Nephron progenitor cell (in vitro differentiated cells): ENCODE measurements at places on chromosomes 7 and 10.

GRCh38 chr7:116621649-116622048, 50.3 kb upstream of the MET start:
- H3K36me3 ChIP-seq = peaks cover 5% of the 10 kb centered on the region
- DNase-seq = no peak
- H3K27ac ChIP-seq = no peak overlapping the region
- no peaks in the 10 kb centered on the region for H3K4me1 ChIP-seq
- H3K27me3 ChIP-seq = peaks cover 12% of the 10 kb centered on the region

DNA sequence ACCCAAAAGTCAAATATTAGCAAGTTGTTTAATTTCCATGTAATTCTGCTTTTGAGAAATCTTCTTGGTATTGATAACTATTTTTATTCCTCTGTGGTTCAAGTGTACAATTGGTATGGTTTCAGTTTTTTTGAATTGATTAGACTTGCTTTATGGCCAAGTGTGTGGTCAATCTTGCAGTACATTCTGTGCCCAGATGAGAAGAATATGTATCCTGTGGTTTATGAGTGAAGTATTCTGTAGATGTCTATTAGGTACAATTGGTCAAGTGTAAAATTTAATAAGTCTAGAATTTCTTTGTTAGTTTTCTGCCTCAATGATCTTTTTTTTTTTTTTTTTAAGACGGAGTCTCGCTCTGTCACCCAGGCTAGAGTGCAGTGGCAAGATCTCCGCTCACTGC, 36.6 kb upstream of the C7orf33 start:
- no peaks in the 10 kb centered on the region for H3K4me1 ChIP-seq
- peaks cover 18% of the 10 kb centered on the region for H3K27me3 ChIP-seq
- H3K27ac ChIP-seq = no peak overlapping the region
- H3K4me3 ChIP-seq = no peak overlapping the region
- DNase-seq = no peak

DNA sequence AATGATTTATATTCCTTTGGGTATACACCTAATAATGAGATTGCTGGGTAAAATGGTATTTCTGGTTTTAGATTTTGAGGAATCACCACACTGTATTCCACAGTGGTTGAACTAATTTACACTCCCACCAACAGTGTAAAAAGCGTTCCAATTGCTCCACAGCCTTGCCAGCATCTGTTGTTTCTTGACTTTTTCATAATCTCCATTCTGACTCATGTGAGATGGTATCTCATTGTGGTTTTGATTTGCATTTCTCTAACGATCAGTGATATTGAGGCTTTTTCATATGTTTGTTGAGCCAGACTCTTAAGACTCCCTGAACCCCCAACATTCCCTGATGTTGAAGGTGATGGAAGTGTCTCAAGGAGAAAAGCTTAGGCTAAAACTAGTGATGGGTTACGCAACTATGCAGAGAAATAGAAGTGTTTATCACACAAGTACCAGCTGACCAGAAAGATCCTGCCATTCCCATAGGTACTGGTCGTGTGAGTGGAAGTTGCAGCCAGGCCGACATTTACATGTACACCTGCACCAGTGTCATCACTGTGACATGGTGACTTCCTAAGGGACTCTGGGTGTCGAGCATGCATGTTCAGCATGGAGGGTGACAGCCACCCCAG, 711.2 kb upstream of the NRP1 start:
- H3K4me1 ChIP-seq = peaks cover 23% of the 10 kb centered on the region
- no peak for DNase-seq
- no peak overlapping the region for H3K4me3 ChIP-seq
- peaks cover 7% of the 10 kb centered on the region for H3K27me3 ChIP-seq
- no peaks in the 10 kb centered on the region for H3K36me3 ChIP-seq

DNA sequence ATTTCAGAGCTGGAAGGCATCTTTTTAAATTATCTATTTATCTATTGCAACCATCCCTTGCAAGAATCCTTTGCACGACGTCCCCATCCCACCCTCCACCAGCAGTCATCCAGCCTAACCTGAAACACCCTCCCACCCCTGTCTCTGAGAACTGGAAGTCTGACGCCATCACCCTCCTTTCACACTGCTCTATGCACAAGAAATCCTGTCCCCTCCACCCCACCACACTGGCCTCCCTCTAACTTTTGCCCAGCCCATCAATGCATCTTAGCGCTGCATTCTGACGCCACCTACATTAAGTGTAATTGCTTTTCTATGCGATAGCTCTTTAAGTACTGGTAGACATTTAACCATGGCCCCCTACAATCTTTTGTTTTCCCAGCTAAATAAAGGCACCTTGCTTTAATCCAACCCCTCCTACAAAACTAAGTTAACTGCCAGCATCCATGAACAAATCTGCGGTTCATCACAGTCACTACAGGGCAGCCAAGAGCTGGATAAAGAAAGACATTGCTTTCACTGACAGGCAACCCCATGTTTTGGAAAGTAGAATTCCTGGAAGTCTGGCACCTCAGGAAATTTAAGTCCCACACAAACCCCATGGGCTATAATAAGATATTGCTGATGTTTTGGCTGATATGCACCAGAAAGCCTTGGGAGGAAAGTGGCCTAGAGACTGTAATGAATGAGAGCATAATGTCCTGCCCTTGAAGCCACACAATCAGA, 128.0 kb downstream of the GLI3 start:
- H3K27ac ChIP-seq = peak overlapping the region; percentile 93
- no peak for DNase-seq
- no peaks in the 10 kb centered on the region for H3K27me3 ChIP-seq
- peaks cover 77% of the 10 kb centered on the region for H3K4me1 ChIP-seq

DNA sequence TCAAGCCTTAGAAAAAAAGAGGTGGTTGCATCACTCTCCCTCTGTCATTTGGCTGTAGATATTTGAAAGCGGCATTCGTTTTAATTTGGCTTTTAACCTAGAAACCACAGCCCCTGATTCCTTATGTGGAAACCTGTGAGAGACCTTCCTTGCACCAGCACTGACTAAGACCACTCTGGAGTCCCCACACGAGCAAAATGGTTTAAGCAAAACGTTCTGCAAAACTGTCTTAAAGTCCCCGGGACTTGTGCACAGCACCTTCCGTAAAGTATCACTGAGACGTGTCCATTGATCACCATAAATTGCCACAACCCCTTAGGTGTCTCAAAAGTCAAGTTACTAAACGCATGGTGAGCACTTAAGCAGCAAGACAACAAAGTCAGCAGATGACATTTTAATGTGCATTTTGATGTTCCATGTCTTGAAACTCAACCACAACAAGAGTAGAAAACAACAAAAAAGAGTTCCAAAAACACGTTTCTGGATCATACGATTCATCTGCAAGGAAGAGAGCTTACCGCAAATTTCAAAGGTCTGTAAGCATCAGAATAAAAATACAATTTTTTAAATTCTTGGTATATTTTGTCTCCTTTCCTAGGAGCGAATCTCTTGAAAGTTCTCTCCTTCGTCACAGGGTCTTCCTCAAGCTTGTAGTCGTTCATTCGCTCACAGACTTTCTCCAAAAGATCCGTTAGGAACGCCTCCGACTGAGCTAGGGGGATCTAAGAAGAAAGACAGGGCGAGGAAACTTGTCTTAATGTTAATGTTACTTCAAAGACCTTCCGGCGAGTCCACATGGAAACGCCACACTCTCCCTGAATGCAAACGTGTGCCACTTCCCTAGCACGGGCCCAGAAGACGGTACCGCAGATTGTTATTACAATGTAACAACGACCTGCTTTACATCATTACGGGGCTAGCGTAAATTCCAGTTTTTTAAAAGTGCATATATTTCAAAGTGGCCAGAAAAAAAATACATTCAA, 37.7 kb downstream of the CNPY1 start:
- H3K27ac ChIP-seq = no peak overlapping the region
- H3K4me1 ChIP-seq = peaks cover 39% of the 10 kb centered on the region

- H3K27ac ChIP-seq = no peak overlapping the region
- DNase-seq = no peak
- H3K4me3 ChIP-seq = no peak overlapping the region
Measured at GRCh38 chr10:36094096-36094495, 452.0 kb upstream of the FZD8 start.

DNA sequence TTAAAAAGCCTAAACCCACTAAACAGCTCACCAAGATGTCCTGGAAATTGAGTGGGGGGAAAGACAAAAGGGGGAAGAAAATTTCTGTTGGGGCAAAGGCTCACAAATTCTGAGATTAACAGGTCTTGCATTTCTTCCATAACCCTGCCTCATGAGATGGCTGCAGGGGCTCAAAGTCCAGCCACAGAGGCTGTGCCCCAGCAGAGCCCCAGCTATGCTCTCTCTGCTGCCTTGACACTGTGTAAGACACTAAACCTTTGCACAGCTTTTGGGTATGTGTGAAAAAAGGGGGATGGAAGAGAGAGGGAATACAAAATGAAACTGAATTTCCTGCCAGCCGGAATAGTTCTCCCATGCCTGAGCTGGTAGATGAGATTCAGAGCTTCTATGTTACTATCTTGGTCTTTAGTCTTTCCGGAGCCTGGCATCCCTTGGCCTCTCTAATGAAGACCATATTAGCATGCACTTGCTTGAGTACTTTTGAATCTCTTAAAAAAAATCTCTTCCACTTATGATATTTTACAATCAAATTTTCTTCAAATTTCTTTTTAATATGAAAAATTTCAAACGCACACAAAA, 240.0 kb upstream of the IMMP2L start:
- peaks cover 6% of the 10 kb centered on the region for H3K4me1 ChIP-seq
- DNase-seq = no peak
- no peak overlapping the region for H3K4me3 ChIP-seq
- H3K27me3 ChIP-seq = no peaks in the 10 kb centered on the region

DNA sequence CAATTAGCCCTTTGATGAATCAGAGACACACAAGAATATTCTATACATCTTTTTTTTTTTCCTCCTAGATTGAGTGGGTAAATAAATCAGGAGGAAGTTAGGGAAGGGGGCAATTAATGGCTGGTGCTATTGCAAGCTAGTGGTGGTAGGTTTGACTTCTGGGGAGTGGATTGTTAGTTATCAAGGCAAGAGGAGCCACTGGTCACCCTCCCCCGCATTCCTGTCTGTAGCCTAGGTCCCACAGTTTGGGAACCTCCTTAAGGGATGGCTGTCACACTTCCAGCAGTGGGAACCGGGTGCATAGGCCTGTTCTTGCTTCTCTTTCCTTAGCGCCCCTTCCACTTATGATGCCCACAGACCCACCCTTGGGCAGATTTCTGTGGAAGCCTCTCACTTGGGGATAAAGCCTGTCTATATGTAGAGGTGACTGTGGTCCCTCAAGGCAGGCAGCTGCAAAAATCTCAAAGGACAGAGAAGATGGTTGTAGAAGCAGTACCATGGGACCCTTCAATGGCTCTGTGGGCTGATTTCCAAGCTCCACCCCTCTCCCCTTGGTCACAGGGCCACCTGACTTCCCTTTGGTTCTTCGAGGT, 2.3 kb upstream of the ADCK2 start:
- H3K36me3 ChIP-seq = no peaks in the 10 kb centered on the region
- H3K27ac ChIP-seq = no peak overlapping the region
- DNase-seq = no peak
- no peak overlapping the region for H3K4me3 ChIP-seq
- H3K4me1 ChIP-seq = peaks cover 34% of the 10 kb centered on the region

GRCh38 chr10:120285408-120285807, 171.6 kb upstream of the PLPP4 start:
- no peak overlapping the region for H3K27ac ChIP-seq
- DNase-seq = no peak
- H3K4me3 ChIP-seq = no peak overlapping the region
- H3K36me3 ChIP-seq = no peaks in the 10 kb centered on the region
- H3K27me3 ChIP-seq = peaks cover 17% of the 10 kb centered on the region
- no peaks in the 10 kb centered on the region for H3K4me1 ChIP-seq

DNA sequence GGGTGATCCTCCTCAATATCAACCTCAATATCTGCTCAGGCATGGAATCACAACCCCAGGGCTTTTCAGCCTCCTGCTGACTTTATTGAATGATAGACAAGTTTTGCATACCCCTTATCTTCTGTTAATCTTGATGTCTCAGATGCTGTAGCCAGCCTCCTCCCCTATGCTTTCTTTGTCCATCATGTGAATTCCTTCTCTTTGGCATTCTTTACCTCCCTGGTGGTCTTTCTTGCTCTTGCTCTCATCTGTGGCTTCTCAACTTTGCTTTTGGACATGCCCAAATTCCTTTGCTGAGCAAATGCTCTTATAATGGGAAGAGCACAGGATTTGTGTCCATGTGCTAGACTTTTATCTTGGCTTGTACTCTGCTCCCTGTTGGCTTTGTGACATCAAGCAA, 73.4 kb upstream of the FAM13C start:
- no peak for DNase-seq
- no peaks in the 10 kb centered on the region for H3K4me1 ChIP-seq
- H3K36me3 ChIP-seq = no peaks in the 10 kb centered on the region
- H3K4me3 ChIP-seq = no peak overlapping the region

DNA sequence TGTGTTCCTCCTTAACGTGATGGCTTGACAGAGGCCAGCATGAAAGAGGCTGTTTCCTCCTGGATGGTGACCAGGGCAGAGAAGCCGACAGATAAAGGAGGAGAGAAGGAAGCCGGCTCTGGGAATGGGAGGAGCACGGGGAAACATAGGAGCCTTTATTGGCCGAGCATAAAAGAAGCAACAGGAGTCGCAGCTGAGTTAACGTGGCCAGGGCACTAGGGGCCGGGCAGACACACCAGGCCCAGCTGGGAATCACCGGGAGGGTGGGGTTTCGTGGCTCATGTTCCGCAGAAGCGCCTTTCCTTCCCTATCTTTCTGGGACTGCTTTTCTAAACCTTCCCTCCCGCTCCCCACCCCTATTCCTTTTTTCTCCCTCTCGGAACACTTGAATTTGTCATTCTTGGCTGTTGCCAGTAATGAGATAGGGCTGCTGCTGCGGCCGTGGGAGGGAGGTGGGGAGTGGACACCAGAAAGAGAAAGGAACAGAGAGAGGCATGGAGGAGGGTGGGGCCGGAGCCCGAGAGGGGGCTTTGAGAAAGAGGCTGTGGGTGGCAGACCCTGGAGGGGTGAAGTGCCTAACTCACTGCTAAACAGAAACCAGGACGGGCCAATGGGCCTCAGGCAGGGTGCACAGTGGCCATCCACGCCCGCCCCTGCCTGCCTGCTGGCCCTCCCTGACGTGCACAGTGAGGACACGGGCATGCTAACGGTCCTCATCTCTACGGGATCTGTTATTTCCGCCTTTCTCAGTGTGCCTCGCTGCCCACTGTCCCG, 65.2 kb downstream of the COL13A1 start:
- H3K27ac ChIP-seq = peak overlapping the region; percentile 72
- no peaks in the 10 kb centered on the region for H3K36me3 ChIP-seq
- peaks cover 31% of the 10 kb centered on the region for H3K27me3 ChIP-seq
- DNase-seq = peak; percentile 63
- H3K4me1 ChIP-seq = peaks cover 36% of the 10 kb centered on the region

GRCh38 chr10:122327237-122328206, 47.0 kb upstream of the PLEKHA1 start:
- DNase-seq = no peak
- H3K27me3 ChIP-seq = peaks cover 10% of the 10 kb centered on the region
- peaks cover 23% of the 10 kb centered on the region for H3K4me1 ChIP-seq
- no peak overlapping the region for H3K27ac ChIP-seq
- H3K36me3 ChIP-seq = no peaks in the 10 kb centered on the region

- H3K4me3 ChIP-seq = no peak overlapping the region
- H3K36me3 ChIP-seq = no peaks in the 10 kb centered on the region
- no peaks in the 10 kb centered on the region for H3K4me1 ChIP-seq
- no peak for DNase-seq
Measured at GRCh38 chr7:87253589-87254087, 34.1 kb upstream of the TMEM243 start.
